ENCODE measurements at places on chromosomes 11 and 22.

GRCh38 chr11:7569044-7569443 lies 55.2 kb downstream of the PPFIBP2 start:
- no peak for DNase-seq

DNA sequence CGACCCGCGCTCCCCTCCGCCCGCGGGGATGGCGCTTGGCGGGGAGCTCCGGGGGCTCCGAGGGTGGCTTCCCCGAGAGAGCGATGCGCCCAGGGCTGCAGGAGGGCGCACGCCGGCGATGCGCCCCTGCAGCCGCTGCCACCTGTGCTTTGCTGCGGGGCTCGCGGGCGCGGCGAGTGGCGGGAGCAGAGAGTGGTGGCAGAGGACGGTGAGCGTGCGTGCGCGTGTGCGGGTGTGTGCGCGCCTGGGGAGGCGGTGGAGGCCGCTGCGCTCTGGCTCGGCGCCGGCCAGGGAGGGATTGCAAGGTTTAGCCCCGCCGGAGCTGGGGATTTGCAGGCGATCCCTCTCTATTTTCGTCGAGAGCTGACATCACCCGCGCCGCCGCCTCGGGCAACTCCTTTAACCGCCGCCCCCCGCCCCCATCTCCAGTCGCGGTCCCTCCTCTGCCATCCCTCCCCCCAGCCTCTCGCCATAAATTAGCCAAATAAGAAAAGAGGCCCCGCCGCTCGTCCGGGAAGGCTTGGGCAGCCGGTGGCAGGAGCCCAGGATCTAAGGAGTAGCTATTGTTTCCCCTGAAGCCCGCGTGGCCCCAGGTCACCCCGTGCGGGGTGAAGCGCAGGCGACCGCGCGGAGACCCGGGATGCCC lies at the start of gene SLC1A2:
SLC1A2 (minus strand) TSS at position 375 of the 646 bp plus-strand sequence. CDS start 592 bp downstream, outside the sequence.
- no peak for DNase-seq

- no peak for DNase-seq
Observed at GRCh38 chr11:17063171-17064002, 14.1 kb downstream of the RPS13 start.

GRCh38 chr11:79212741-79213190 lies 228.1 kb downstream of the TENM4 start:
- no peak for DNase-seq

DNA sequence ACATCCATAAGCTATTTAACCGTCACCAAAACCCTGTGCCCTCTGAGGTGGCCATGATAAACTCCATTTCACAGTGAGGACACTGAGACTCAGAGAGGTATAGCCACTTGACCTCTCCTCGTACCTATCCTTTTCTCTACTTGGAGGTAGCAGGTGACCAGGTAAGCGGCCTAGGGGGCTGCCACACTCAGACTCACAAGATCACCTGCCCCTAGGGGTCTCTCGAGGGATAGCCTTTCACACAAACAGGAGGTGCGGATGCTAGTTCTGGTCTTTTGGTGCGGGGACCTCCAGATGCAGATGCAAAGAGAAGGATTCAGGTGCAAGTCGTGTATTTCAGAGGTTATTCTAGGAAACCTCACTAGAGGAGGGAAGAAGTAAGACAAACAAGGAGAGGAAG lies 14.6 kb downstream of the MS4A18 start:
- DNase-seq = no peak

DNA sequence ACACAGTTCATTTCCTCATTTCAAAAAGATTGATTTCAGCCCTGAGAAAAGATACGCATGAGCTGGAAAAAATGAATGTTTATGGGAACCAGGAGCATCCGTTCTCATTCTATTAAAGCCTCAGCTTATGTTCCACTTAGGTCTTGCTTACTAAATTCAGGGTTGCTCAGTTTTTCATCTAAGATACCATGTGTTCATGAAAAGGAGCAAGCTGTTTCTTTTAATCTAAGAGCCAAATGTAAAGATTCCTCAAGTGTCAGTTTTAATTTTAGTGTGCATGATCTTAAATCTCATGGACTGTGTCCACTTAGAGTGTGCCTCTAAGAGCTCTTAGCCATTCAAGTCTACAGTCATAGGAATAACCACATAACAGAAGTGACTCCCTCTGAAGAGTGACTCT lies 141.5 kb upstream of the ARHGAP42 start:
- no peak for DNase-seq

- no peak for DNase-seq
Observed at GRCh38 chr11:118908901-118909618, 16.7 kb downstream of the BCL9L start.

DNA sequence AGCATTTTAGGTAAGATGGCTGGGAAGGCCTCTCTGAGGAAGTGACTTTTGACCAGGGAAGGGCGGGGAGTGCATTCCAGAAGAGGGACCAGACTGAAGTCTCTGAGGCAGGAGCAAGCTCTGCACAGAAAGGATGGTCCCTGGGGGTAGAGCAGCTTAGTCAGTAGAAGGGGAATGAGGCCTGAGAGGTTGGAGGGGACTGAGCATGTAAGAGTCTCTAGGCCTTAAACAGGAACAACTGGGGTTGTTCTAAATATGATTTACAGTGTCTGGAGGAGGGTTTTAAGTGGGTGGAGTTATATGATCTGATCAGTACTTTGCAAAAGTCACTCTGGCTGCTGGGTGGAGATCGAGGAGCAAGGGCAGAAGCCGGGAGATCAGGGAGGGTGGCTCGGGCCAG lies 31.7 kb upstream of the TEF start:
- no peak for DNase-seq

- no peak for DNase-seq
Observed at GRCh38 chr11:59520741-59521140, 9.4 kb downstream of the OR4D9 start.

- no peak for DNase-seq
Observed at GRCh38 chr11:65640483-65641296, 2.8 kb downstream of the SIPA1 start.

DNA sequence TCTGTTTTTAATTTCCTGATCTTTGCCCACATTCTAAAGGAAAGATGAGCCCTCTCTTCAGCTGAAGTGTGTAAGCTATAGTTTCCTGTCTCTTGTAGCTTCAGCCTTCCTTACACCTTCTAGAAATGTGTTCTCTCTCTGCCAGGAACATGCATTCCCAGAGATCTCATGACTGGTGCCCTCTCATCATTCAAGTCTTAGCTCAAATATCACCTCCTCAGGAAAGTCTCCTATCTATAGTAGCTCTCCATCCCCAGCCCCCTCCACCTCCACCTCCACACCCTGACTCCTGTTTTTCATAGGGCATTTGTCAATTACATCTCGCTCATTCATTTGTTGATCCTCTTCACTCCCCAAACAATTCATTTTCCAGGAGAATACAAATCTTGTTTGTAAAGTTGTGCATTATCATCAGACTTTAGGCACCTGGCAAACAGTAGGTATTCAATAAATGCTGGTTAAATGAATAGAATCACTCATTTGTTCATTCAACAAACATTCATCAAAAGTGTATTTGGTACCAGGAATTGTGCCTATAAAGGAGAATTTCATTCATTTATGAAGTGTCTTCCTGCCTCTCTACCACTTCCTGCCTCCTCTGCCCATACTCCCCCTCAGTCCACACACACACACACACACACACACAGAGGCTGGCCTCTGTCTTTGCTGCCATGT lies 160.3 kb downstream of the BBOX1 start:
- DNase-seq = no peak

GRCh38 chr11:101880222-101880621 lies 34.6 kb upstream of the CEP126 start:
- no peak for DNase-seq

DNA sequence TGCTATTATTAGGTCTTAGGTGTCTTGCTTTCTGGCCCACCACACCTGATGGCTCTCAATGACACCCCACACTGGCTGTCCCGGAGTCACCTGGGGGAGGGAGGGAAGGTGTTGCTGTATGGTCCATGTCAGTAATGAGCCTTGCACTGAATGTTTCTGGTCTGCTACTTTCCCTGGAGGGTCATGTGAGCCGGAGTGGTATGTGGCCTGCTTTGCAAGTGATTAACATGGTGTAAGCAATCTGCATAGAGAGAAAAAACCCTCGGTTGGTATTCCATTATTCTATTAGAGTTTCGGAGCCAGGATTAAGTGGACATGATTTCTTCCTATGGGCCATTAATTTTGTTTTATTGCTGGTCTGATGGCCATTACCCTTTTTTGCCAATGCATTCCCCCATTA lies 63.9 kb downstream of the PKNOX2 start:
- no peak for DNase-seq

DNA sequence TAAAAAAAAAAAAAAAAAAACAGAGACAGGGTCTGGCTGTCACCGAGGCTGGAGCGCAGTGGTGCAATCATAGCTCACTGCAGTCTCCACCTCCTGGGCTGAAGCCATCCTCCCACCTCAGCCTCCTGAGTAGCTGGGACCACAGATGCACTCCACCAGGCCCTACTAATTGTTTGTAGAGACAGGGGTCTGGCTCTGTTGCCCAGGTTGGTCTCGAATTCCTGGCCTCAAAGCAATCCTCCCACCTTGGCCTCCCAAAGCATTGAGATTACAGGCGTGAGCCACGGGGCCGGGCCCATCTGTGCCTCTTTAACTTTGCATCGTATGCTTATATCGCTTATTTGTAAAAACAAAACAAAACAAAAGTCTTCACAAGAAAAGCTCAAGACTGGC lies 3.1 kb downstream of the CPT1A start:
- no peak for DNase-seq

GRCh38 chr22:37048133-37048532 lies 3.4 kb upstream of the KCTD17 start:
- no peak for DNase-seq

DNA sequence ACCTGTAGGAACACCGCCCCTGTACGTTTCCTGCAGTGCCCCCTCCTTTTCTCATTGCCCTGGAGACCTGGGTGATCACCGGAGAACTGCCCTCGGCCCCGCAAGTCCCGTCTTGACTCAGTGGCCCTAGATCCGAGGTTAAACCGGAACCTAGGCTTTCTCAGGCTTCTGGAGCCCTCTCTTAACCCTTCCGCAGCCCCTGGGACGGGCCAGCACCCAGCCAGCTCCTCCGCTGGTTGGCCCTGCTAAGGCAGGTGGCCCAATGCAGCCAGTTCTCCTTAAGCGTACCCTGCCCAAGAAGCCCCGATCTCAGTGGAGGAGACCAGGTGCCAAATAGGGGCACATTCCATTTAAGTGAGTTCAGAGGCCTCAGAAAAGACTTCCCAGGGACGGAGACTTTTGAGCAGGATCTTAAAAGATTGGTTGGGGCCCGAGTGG lies 776 bp downstream of the NLRX1 start:
- no peak for DNase-seq

- DNase-seq = no peak
Observed at GRCh38 chr22:43213051-43213450, 26.1 kb upstream of the TTLL12 start.

DNA sequence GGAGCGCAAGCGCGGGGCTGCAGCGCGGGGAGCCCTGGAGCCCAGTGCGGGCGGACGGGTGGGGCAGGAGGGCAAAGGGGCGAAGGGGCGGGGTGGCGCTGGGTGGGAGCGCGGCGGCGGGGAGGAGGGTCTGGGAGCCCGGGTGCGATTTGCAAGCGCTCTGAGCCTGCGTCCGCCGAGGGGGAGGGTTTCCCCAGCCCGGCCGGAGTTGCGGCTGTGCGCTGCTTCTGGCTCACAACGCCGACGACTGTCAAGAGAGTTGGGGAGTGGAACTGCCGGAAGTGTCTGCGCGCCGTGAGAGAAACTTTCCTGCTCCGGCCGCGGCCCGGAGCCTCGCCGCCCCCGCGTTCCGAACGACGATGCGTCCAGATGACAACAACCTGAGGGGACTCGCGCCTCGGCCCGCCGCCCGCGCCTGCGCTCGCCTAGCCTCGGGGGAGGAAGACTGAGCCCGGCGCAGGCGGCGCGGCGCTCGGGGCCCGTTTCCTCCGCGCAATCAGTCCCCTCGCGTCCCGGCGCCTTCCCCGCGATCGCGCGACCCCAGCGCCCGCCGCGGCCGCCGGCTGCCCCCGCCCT lies at the start of gene ARHGAP42:
ARHGAP42 (plus strand) TSS at position 235 of the 576 bp plus-strand sequence. CDS start 391 bp downstream, outside the sequence.
- DNase-seq = peak; percentile 17

DNA sequence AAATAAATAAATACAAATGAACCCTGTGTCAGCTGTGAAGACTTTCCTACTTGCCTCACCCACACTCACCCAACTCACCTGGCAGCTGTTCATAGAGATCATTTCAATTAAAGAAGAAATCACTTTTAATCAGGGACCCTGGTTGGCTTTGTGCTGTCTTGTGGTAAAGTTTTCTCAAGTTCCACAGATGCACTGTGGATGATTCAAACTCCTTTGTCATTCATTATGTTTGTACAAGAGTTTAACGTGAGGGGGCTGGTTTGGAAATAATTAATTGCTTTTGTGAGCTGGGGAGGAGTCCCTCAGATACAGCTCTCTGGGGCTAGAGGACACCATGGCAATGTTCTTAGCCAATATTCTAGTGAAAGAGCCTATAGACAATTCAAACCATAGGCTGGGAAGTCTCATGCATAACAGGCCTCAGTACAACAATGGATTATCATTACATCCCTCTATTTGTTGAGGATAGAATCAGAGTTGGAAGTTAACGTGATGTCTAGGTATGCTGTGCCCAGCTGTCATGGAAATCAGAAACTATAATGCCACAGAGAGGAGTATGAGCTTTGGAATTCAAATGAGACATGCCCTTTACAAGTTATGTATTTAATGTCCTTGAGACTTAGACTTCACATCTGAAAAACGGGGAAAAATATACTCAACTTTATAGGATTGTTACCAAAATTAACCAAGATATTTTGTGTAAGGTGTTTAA lies 698.5 kb downstream of the KCNA4 start:
- no peak for DNase-seq

GRCh38 chr11:118939404-118939915 lies 13.7 kb upstream of the BCL9L start:
- no peak for DNase-seq

GRCh38 chr11:116890607-116891006 lies 53.2 kb upstream of the APOA1 start:
- no peak for DNase-seq

- DNase-seq = no peak
Observed at GRCh38 chr11:105642870-105643269, 33.0 kb downstream of the GRIA4 start.

DNA sequence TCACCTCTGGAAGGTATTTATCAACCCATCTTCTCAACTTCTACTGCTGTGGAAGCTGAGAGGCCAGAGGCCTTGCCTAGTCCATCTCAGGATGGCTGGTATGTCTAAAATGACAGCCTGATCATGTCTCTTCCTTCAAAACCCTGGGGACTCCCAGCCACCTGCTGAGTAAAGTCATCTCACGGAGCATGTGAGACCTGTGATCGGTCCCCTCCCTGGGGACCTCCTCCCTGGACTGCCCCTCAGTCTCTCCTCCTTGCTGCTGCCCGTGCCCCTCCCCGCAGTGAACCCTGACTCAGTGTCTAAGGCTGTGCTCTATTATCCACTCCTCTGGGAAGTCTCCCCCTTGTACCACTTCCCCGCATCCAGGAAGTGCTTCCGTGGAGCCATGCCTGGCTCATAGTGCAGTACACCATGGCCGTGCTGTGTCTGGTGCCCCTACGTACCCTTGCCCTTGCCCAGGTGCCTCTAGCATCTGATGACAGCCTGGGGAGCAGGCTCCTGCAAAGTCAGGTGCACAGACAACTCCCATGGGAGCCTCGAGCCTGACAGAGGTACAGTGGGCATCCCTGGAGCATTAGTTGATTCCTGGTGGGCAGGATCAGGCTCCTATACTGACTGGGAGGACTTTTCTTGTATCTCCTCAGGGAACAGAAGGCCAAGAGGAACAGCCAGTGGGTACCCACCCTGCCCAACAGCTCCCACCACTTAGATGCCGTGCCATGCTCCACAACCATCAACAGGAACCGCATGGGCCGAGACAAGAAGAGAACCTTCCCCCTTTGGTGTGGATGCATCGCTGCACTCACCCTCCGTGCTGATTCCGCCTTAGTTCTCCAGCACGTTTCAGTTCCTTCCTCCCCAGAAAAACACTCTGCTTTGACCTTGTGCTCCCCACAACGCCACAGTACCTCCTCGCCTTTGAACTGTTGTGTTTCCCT lies 13.8 kb downstream of the SMARCB1 start:
- no peak for DNase-seq

GRCh38 chr11:8477151-8477550 lies 116.9 kb downstream of the STK33 start:
- DNase-seq = no peak

Data from cortex of kidney (tissue), 1 donor.